Frontal cortex (tissue), 4 donors: ENCODE measurements at places on chromosomes 2 and 18. TPM values are rescaled to one million over a fixed set of nuclear protein-coding genes. Genes with fewer than 3 reads are reported as not detected.

DCC gene
- total RNA-seq, result 15.1 TPM

PLCL1 gene
- 32.6 TPM for total RNA-seq

MPP4 gene
- total RNA-seq, result under 0.01 TPM

RGPD8 gene
- total RNA-seq, result 39.1 TPM

UBXN2A gene
- 64.8 TPM for total RNA-seq

BCL2 gene
- total RNA-seq, result 17.9 TPM

B3GNT2 gene
- 106 TPM for total RNA-seq

TBR1 gene
- 73.8 TPM for total RNA-seq

ILKAP gene
- total RNA-seq, result 73.4 TPM

CPO gene
- total RNA-seq, result not detected

PARD3B gene
- total RNA-seq, result 4.5 TPM

ANKRD29 gene
- 2.4 TPM for total RNA-seq

ASTL gene
- not detected for total RNA-seq

DSC2 gene
- total RNA-seq, result 5.3 TPM

CXCR4 gene
- 68.5 TPM for total RNA-seq

IL1B gene
- 0.41 TPM for total RNA-seq

ITPRIPL1 gene
- total RNA-seq, result 4.9 TPM

DSG1 gene
- total RNA-seq, result under 0.01 TPM
